ENCODE measurements at places on chromosomes 4 and X.

GRCh38 chrX:135489542-135489941, 30.9 kb upstream of the INTS6L start:
- no peak for DNase-seq

GRCh38 chrX:46140272-46140671, 404.9 kb downstream of the ZNF674 start:
- no peak for DNase-seq

DNA sequence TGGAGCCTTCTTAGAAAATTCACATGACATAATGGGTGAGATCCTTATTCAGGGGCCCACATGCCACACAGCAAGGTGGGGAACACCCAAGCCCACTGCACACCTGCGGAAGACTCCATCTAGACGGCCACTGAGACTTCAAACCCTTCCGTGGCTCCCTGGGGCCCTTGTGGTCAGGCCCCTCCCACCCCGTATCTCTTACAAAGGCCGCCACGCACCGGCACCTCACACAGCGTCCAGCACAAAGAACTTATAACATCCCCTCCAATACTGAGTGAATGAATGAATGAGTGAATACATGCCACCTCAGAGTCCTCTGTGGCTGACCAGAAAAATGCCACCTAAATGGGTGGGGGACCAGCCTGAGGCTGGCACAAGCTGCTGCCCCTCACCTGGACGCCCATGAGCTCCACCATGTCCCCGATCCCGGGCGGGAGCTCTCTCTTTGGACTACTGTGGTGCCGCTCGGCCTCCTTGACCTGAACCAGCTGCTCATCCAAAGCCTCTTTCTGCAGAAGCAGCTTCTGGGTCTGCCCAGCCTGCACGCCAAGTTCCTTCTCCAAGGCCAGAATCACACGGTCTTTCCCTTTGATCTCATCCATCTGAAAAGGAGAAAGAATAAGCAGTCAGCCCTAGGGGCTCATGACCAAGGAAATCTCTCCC, 66.9 kb upstream of the C4orf50 start:
- DNase-seq = no peak

DNA sequence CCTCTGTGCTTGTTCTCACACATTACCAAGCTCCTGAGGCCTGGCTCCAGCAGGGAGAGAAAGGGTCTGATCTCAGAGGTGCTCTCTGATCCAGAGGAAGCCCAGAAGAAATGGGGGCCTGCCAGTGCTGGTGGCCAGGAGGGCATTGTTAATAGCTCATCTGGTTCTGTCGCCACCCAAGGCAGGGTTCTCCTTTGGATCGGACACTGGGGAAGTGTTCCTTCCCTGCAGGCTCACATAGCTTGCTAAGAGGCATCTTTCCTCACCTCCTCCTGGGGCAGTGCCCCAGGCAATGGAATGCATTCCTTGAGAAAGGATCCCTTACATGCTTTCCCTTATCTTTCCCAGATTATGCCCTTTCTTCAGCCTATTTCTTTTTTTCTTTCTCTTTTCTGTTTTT, 53.8 kb downstream of the RBM47 start:
- DNase-seq = no peak

DNA sequence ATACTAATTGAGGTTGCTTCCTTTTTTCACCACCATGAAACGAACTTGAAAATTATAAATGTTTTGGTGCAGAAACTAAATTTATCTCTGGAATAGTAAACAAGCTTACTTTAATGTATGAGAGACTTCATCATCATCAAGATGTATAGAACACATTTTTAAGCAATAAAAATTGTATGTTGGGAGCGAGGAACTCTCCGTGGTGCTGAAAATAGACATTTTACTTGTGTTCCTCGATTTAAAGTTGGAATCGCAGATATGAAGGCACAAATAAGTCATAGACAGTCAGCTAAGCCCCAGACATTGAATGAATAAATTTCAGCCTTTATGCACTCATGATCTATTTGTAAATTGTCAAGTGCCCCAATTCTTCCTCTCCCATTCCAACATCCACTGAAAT, 310.7 kb downstream of the STK32B start:
- no peak for DNase-seq

DNA sequence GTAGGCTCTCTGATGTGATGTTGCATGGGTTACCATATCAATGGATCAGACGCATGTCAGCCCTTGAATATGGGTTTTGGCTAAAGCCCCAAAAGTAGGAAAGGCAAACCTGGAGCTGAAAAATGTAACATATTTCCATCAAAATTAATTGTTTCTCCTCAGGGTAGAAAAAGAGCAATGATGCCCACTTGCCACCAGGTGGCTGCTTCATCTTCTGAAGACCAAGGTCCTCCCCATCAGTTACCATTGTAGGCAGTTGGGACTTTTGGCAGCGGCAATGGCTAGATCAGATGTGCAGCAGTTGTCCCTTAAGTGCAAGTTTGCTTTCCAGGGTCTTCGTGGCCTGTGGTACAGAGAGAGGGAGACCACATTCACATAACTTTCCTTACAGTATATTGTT, 118.2 kb downstream of the NAF1 start:
- no peak for DNase-seq

- DNase-seq = no peak
These were observed 98.4 kb downstream of the STIM2 start for GRCh38 chr4:26958925-26959653.

All from stimulated activated CD4-positive, alpha-beta T cell treated with anti-CD3 and anti-CD28 coated beads, Interleukin-15, amount 100 ng/mL, for 1 hour (primary cell).